Activated T-helper 1 cell treated with Interleukin-2 at 50 U/mL for 16 hours (primary cell): ENCODE measurements at places on chromosomes 2 and 18.

DNA sequence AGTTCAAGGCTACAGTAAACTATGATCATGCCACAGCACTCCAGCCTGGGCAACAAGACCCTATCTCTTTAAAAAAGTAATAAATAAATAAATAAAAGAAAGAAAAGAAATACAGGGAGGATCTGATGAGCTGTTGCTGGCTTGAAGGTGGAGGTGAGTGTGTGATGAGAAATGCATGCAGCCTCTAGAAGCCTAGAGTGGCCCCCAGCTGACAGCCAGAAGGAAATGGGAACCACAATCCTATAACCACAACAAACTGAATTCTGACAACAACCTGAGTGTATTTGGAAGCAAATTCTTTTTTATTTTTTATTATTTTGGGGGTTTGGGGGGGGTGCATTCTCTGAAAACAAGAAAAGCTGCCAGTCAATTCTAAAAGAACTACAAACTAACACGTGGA is 14.6 kb downstream of the NOL10 start:
- DNase-seq: no peak

DNA sequence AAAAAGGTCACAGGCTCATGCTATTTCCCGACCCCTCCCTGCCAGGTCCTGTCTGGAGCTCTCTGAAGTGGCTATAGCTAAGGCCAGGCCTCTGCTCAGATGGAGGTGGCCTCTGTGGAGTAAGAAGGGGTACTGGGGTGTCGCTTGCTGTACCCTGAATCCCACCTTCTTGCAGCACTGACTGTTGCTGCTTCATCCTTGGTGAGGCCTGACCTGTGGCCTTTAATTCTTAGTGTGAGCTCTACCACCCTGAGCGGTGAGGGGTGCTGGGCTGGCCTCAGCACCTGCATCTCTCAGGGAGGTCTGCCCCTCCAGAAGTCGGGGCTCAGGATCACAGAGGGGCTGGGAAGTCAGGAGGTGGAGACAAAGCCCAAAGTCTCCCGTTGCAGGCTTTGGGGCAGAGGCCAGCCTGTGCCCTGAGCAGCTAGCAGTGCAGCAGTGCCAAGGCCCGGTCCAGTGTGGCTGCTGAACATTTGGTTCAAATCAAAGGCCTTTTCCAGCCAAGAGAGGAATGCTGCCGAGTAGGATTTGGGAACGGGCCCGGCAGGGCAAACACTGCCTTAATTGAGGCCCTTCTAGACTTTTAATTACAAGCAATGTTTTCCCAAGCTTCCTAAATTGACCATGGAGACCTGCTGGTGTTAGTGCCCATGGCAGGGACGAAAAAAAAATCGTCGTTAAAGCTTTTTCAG is 133.5 kb upstream of the HAAO start:
- DNase-seq: no peak

DNA sequence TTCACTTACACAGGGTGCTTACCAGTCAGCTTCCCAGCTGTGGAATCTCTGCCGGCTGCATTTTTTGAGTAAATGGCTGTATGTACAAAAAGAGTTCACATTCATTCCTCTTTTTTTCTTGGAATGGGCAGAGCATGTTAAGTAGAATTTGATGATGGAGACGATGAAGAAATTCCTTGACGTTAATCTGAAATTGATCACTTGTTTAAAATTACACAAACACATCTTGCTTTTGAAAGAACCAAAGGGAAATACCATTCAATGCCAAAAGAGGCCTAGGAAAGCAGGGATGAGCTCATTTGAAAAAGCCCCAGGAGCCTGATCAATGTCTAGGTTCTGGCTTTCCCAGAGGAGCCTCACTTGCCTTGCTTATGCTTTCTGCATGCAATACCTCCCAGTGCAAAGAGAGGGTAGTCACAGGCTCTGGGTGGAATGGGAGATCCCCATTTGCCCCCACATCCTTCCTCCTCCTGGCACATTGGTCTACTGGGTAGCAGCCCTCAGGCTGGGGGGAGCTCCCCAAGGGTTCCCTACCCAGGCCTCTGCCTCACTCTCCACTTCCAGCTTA is 12.3 kb upstream of the SMAD7 start:
- DNase-seq: no peak

DNA sequence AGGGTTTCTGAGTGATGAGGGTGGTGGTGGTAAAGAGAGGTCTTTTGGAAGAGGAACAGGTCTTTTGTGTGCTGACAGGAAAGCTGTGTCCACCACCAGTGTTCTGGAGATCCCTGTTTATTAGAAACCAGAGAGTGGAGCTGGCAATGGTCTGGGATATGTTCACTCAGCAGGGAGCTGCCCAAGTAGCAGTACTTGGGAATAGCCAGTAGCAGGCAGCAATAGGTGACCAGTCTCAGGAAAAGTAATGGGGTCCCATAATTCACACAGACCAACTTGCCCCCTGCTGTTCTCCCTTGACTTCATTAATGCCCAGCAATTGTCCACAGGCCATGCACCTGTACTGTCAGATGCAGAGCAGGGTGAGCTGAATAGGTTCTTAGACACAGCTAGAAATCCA is 1.8 kb downstream of the TSPYL6 start:
- no peak for DNase-seq

DNA sequence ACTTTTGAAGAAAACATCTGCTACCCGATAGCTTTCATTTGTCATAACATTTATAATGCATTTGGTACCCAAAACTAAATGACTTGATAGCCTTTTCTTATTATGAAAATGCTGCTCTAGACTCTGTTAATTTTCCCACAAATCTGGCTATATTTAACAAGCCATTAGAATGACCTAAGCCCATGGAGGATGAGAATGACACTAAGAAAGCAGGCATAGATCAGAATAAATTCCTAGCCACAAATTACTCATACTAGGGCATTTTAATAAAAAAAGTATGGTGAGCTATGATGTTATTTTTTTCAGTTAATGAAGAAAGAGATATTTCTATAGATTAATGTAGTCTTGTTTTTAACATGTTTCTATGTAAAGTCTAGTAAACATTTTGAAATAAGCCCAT is 1728.3 kb downstream of the SUCLG1 start:
- DNase-seq: no peak

DNA sequence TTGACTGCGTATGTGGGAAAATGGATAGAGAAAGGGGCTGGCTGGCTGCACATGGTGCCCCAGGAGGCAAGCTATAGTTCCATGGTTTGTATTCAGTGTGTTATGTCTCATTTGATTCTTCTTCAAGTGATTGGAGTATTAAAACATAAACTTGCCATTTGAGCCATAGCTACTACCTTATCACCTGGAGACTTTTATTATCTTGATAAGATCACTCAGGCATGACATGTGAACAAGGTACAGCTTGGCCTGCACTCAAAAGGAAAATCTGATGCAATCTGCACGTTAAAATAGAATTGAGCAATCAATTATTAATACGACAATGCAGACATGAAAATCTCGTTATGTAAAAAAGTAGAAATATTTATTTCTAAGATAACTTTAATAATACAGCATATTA is 116.9 kb downstream of the RND3 start:
- no peak for DNase-seq

GRCh38 chr18:48590678-48591077 is 51.8 kb downstream of the CTIF start:
- DNase-seq: no peak

DNA sequence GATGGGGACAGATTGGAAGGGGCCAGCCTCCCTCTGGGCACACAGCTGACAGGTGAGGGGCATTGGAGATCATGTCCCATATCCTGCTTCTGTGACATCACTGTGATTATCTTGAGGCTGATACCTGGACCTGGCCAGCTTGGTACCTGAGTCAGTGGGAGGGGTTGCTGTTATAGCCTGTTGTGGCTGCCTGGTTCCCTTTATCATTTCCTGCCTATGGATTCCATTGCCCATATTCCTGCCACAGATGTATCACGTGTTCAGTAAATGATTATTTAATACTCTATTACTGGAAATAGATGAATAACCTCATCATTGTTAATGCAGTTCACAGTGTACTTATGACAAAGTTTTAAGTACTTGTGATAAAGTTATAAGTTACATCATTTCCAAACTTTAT is 7.8 kb upstream of the SCYGR1 start:
- no peak for DNase-seq

DNA sequence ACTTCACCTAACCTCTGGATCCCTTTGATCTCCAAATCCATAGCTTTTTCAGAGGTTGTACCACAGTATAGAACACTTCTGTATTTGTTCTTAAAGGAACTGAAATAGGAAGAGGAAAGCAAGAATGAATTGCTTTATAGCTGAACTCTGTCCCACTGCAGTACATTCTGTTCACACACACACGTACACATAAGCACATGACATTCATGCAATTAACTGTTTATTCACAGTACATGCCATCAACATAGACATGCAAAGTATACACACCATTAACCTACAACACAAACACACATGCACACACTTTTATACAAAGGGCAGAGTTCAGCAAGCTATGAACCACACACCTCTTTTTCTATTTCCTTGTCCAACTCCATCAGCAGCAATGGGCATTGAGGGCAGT is 43.2 kb downstream of the MRPL33 start:
- no peak for DNase-seq

GRCh38 chr2:235709969-235710879 is 216.4 kb downstream of the AGAP1 start:
- DNase-seq: no peak

- DNase-seq: no peak
These were observed 83.5 kb upstream of the RAB12 start for GRCh38 chr18:8525692-8526091.

- no peak for DNase-seq
These were observed 52.8 kb upstream of the HAAO start for GRCh38 chr2:42844901-42845821.

- no peak for DNase-seq
These were observed 61.3 kb upstream of the PGAP1 start for GRCh38 chr2:196987649-196988364.

GRCh38 chr2:1591978-1592907 is 152.1 kb downstream of the PXDN start:
- DNase-seq: no peak

DNA sequence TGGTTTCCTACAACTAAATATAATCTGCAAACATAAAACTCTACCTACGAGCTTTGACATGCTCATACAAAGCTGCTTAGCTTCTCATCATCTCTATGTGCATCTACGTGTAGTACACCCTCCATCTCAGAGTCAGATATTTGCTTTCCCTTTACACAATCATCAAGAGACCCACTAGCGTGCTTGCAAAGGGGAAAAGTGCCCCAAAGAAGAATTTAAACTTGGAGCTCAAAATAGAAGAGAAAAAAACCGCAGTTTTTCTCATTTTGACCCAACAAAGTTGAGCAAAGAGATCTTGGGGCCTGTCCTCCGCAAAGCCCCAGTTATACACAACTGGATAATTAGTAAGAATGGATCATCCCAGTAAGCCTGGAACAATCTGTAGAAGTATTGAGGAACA is 104.1 kb downstream of the PAX3 start:
- DNase-seq: no peak

GRCh38 chr2:67806816-67807215 is 256.0 kb downstream of the C1D start:
- DNase-seq: no peak

DNA sequence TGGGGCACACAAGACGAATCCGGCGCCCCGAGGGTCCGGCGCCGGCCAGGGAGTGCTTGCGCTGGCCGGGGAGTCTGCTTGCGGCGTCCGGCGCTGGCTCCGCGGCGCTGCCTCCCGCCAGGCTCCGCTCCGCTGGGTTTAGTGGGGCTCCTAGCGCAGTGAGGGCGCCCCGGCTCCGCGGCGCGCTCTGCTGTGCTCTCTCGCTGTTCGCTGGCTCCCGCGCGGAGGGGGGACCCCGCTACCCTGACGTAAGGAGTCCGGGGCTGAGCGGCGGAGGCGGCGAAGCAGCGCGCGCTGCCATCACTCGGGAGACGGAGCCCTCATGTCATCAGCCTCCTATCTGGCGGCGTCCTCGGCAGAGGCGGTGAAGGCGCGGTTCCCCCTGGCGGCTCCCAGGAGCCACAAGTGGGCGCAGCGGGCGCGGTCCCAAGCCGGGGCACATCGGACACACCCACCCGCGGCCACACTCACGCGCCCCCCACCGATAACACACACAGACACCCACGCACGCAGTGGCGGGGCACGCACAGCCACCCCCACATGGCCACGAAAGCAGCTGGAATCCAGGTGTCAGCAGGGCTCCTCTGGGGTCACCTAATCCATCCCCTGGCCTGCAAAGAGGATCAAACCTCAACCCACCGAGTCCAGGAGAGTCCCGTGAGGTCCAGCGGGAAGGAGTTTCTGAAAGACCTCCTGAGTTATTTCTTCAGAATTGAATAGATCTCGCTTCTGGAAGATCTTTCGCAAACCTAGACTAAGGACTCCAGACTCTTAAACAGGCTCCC is at the start of gene C1QL2:
TSS of gene C1QL2 (minus strand) at position 189 of the 785 bp plus-strand sequence. CDS start 482 bp downstream, outside the sequence.
- no peak for DNase-seq

DNA sequence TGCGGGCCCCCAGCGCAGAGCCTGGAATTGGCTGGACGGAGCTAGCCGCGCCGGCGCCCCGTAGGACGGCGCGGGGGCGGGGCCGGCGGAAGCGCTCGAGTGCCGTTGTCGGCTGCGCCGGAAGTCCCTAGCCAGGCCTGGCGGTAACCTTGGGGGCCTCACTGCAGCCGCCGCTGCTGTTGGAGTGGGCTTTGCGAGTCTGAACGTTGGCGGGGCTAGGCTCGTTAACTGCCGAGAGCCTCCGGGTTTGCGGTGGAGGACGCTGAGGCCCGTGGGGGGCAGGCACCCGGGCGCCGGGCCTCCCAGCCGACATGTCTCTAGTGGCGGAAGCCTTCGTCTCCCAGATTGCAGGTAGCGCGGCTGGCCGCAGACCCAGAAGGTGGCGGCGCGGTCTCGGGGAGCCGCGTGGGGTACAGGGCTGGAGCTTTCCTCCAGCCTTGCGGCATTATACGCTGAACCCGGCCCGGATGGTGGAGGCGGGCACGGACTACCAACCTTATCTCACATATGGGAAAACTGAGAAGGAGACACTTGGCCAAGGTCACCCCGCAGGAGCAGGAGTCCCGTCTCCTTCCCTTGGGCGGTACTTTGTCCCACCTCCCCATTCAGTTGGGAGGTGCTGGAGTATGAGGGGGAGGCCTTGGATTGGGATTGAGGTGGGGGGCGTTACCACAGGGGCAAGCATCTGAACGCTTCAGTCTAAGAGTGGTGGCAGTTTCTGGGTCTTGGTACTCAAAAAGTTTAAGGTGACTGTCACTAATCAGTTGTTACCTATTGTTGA is at the start of gene MTX2:
TSS of gene MTX2 (plus strand) at position 124 of the 781 bp plus-strand sequence. CDS start at position 312, 188 bp downstream.
- DNase-seq: peak; percentile 42

- DNase-seq: no peak
These were observed 913.4 kb downstream of the CBLN2 start for GRCh38 chr18:71630696-71631095.

GRCh38 chr2:136361521-136361920 is 243.6 kb upstream of the CXCR4 start:
- no peak for DNase-seq
